ENCODE measurements at places on chromosomes 3 and 15.

- DNase-seq: no peak
Observed at GRCh38 chr3:164387236-164387635, 691.1 kb downstream of the SI start.

DNA sequence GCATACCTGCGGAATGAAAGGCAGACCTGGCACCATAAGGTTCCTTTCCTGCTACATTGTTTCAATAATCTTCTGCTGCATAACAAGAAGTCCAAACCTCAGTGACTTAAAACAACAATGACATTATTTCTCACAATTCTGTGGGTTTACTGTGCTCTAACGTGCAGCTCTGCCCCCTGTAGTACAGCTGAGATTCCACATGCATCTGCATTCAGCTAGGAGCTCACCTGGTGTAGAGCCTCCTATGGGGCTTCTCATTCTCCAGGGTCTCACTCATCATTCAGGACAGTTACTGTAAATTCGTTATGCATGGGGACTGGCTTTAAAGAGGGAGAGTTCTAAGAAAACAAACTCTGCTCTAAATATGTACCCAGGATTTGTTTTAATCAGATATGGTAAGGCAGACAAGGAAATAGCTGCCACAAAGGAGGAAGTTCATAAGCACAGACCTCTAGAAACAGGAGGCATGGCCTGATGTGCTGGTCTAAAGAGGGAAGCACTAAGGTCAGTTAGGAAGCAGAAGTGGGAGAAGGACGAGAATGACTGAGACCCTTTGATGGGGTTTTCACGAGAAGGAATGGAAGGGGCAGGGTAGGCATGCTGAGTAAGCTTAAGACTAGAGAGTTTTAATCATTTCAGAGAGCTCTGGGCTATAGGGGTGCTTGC, 347.0 kb downstream of the NEK10 start:
- DNase-seq: no peak

- DNase-seq: no peak
Observed at GRCh38 chr3:175818811-175819464, 959.8 kb downstream of the NAALADL2 start.

- DNase-seq: no peak
Observed at GRCh38 chr3:36892457-36893136, 52.3 kb downstream of the TRANK1 start.

- no peak for DNase-seq
Observed at GRCh38 chr3:188310270-188310710, 156.3 kb downstream of the LPP start.
